Right ventricle myocardium superior (tissue), 1 donor: ENCODE measurements at places on chromosomes 5 and 9. TPM values are rescaled to one million over a fixed set of nuclear protein-coding genes. Genes with fewer than 3 reads are reported as not detected.

The ZNF622 gene
- total RNA-seq, result 51.7 TPM

The SHROOM1 gene
- 3.6 TPM for total RNA-seq

The SLC46A2 gene
- not detected for total RNA-seq

GRCh38 chr5:74402553-74402952, 238.0 kb downstream of the ENC1 start:
- DNase-seq, result no peak

DNA sequence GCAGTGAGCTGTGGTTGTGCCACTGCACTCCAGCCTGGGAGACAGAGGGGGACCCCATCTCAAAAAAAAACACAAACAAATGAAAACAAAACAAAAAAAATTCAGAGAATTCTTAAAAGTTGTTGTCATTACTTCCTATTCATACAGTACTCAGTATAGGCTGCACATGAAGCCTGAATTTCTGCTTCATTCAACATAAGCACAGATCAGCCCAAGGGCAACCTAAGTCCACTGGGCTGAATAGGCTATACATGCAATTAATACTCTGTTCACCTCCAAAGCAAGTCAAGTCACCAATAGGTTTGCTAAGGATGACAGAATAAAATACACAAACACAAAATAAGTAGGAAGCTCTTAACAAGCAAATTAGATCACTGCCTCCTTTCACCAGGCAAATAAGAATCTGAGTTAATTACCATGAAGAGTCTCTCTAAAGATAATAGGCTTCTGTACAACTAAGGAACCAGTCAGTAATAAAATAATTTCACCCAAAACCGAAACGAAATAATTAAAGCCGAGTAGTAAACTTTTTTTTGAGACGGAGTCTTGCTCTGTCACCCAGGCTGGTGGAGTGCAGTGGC, 18.7 kb downstream of the UBTD2 start:
- no peak for DNase-seq

GRCh38 chr9:134642385-134643181, 980 bp downstream of the COL5A1 start:
- peak; percentile 76 for DNase-seq

DNA sequence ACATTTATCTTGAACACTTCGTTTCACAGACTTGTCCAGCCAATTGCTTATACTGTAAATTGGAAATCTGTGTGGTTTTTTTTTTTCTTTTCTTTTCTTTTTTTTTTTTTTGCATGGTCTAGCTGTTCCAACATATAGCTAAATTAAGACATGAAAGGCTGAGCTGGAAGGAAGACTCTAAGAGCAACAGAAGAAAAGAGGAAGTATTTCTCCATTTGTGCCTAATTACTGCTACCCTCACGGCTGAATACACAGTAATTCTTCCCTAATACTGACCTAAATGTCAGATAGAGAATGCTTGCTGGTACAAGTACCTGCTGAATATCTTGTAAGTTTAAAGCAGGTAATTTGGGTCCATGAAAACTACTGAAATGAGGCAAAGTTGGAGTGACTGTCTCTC, 11.0 kb upstream of the HAPLN1 start:
- DNase-seq, result no peak
